ENCODE measurements at places on chromosomes 4 and X.

DNA sequence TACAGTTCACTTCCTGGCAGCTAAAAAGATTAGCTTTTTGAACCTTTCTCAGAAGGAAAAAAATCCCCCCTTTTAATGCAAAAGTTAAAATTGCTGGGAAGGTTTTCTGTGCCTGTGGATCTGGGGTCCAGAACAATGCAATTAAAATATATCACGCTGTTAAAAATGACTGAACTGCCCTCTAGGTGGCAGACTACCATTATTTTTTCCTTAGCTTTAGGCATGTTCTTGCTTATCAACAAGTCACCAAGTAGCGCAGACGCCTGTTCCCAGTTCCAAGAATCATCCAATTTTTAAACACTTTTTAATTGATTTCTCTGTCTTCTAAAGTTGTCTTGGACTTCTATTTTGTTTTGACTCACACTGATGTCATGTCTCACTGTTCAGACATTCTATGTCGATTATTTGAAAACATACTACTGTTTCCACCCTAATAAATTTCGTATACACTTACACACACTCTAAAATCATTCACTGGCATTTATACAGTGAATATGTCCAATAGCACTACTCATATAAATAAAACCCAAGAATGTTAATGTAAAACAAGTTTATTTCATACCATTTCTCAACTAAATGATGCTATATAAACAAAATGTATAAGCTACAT, 661.6 kb downstream of the RAPGEF2 start:
- no peak for DNase-seq

- DNase-seq: no peak
These were observed 73.3 kb downstream of the LIMCH1 start for GRCh38 chr4:41611124-41611838.

DNA sequence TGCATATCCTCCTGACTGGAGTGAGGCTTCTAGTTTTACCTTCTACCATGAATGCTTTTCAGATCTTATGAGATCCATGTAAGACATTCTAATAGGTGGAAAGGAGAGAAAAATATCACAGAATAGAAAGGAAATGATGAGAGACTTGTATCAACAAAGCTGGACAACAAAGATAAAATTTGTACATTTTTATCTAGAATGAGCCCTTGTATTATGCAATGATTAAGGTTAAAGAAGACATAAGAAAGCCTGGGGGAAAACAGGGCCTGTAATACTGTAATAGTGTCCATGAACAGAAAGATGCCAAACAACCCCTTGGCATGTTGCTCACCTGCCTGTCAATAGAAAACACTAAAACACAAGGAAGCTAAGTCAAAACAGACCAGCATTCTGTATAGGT, 44.2 kb upstream of the SCRG1 start:
- DNase-seq: no peak

DNA sequence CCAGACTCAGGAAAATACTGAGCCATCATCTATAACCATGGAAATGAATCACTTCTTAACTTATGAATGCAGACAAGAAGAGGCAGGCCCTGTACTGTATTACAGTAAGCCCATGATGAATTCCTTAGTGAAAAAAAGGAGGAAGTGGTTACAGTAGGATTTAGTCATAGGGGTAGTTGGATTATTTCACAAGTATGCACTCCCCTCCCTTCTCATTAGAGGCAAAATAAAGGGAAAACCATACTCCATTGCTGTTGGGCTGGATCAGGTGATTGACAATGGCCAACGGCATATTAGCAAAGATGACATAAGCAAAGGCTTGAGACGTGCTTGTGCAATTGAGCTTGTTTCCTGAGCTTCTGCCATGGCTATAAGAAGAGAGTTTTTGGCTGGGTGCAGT, 181.1 kb upstream of the PRPS2 start:
- peak; percentile 55 for DNase-seq

DNA sequence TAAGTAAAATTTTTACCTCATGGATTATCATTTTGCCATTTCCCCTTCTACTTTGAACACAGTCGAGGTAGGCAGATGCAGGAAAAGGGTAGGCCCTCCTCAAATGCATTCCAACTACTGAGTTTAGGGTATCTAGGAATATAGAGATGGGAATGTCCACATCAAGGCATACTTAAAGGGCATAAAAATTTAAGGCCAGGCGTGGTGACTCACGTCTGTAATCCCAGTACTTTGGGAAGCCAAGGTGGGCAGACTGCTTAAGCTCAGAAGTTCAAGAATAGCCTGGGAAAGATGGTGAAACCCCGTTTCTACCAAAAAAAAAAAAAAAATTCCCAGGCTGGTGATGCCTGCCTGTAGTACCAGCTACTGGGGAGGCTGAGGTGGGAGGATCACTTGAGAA, 146.5 kb downstream of the PDGFC start:
- DNase-seq: no peak

DNA sequence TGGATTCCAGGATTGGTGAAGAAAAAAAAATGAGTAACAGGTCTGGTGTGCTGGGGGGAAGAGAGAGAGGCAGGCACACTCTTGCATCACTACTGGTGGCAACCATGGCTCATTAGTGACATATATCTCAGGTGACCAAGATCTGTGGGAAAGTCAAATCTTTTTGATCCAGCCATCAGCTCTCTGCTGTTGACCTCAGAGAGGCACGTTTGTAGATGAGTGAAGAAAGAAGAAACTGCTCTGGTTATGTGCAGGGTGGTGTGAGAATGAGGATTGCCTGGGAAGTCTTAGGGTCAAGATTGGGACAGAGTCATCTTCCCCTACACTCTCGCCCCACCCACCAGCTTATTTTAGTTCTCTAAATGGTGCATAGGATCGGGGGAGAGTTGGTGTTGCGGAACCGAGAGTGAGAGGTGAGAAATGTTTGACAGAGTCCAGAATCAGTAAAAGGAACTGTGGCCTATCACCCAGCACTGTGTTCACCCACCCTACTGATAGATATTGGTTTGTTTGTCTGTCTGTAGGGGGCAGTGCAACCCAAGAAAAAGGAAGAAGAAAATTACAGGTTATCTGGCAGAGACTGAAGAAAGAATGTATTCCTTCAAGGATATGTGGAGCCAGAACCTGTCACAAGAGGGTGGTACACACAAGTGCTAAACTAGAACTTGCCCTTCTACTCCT, 21.9 kb downstream of the ARMCX6 start:
- peak; percentile 75 for DNase-seq

- no peak for DNase-seq
These were observed 5.2 kb downstream of the FOXO4 start for GRCh38 chrX:71100581-71101505.

DNA sequence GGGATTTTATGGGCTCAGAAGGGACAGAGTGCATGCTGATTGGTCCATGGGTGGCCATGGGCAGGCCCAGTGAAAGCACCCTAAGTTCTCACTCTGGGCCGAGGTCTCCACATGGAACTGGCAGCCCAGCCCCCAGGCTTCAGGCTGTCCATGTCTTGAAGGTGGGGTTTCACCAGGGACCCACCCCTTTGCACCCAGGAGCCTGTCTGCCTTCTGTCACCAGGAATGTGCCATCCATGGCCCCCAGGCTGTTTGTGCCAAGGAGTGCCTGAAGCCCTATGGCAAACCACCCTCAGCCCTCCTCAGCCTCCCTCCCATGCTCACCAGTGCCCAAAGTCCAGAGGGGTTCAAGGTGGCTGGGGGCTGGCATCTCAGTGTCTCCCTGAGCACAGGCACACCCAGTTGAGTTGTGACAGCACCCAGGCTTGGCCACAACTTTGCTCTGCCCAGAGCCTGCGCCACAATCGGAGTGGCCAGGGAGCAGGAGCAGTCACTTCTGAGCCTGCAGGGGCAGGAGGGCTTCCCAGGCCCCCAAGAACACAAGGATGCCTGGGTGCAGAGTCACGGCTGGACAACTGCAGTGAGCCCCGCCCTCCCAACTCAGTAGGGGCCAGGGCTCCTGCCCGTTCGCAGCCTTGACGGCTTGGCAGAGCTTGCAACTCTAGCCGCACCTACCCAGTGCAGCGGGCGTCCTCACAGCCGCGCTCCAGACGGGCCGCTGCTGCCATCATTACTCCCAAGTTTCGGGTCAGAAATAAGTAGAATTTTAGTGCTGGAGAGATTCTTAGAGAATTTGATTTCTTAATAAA, 185.3 kb upstream of the NUDT6 start:
- DNase-seq: no peak

DNA sequence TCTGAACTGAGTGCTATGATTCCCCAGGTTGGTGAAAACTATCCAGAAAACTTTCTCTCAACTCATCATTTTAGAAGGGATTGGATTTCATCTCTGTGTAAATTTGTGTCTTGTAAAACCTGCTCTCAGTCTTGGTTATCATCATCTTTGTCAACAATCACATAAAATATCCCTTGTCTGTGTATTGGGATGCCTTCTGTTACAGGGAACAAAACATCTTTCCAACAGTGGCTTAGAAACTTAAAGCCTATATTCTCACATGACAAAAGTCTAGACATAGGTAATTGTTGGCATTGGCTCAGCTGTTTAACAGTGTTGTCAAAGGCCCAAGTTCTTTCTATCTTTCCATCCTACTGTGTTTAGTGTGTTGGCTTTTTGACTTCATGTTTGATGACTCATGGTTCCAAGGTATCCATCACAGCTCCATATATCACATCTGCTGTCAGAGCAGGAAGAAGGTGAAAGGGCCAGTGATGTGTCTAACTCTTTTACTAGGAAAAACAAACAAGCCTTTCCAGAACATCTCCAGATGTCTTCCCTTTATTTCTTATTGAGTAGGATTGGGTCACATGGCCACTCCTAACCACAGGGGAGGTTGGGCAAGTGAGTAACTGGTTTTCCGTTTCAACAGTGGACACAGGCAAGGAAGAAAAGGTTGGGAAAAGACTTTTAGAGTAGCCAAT, 65.0 kb downstream of the PHEX start:
- peak; percentile 92 for DNase-seq

- no peak for DNase-seq
These were observed 22.9 kb upstream of the PUDP start for GRCh38 chrX:7170898-7171297.

- no peak for DNase-seq
These were observed 8.1 kb upstream of the TBC1D1 start for GRCh38 chr4:37882665-37883296.

DNA sequence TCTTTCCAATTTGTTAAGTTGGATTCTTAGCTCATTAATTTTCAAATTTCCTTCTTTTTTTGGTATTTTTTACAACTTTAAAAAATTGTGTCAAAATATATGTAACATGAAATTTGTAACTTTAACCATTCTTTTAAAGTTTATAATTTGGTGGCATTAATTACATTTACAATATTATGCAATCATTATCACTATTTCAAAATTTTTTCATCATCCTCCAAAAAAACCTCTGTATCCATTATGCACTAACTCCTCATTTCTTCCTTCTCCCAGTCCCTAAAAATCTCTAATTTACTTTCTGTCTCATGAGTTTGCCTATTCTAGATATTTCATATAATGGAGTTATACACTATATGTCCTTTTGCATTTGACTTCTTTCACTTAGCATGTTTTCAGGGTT, 4.7 kb upstream of the FAM47E start:
- DNase-seq: no peak

DNA sequence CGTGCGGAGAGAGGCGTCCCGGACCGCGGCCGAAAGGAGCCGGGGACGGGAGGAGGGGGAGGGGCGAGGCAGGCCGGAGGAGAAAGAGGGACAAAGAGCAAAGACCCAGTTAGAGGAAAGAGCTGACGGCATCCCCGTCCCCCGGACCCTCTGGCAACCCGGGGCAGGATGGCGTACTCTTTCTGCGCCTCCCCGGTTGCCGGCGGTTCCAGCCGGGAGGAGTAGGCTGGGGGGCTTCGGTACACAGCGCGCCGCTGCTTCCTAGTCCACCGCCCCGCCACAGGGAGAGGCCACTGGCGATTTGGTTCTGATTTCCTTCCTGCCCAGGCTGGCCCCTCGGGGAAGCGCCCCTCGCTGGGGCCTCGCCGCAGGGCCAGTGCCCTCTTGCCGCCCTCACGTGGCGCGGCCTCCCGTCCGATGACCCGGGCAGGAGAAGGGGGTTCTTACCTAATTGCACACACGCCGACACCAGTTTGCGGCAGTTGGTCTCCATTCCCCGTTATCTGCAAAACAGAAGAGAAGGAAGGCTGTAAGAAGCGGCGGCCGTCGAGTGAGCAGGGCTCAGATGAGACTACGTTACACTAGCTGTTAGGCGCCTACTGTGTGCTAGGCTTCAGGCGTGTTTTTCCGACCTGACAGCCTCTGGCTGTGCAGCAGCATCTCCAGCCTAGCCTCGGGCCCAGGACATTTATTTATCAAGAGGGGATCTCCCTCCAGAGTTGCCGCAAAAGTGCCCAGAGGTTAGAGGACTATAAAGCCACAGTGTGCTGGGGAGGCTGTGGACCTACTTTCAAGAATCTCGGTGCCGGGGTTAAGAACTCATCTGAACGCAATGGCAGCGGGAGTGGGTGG, 9.9 kb upstream of the PITX2 start:
- DNase-seq: no peak

- DNase-seq: no peak
These were observed 16.7 kb upstream of the S100P start for GRCh38 chr4:6676722-6677558.

GRCh38 chr4:186118582-186118981, 14.1 kb downstream of the FAM149A start:
- no peak for DNase-seq

DNA sequence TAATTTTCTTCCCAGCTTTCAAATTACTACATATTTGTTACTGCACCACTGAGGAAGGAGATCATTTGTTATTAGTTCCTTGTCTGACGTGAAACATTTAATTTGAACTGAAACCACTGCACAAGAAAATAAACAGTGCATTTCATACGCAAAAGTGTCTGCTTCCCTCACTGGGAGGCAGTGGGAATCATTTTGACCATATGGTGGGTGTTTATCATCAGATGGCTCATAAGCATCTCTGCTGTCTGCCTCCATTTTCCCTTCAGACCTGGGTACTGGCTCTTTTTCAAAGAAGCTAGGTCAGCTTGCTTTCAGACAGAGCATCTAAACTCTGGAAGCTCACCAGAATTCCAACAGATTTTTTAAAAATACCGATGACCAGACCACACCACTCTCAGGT, 135.2 kb downstream of the PCDH19 start:
- DNase-seq: no peak

DNA sequence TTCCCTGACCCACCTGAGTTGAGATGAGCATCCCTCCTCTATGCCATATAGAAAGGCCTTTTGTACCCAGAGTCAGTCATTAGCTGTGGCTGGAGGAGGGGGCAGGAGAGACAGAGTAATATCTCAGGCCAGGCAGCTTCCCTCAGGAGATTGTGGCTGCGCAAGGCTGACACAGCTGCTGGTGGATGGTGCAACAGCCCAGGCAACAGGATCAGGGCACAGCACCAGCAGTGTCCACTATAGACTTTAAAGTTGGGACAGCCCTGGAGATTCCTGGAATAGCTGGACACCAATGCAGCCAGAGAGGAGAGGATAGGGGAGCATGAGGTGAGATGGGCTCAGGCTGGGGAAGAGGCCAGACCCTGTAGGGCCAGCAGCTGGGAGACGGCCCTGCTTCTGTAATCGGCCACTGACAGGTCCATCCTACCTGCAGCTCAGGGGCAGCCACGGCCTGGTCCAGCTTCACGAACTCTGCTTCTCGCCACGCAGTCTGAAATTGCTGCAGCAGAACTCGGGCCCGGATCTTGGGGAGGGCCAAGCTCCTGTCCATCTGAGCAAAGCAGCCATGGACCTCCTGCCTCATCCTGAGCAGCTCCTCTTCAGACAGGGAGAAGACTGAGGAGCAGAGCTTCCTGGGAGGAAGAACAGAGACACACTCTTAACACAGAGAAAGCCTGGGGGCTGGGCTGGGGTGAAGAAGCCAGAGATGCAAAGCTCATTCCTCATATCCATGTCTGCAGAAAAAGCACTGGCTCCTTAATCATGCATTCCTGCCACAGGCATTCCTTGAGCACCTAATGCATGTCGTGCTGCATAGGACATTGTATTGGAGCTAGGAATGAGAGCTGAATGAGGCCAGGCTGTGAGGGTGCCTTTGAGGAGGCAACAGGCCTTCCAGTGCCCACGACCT, 90.1 kb downstream of the EVC2 start:
- no peak for DNase-seq
